Right atrium auricular region (tissue), 2 donors: ENCODE measurements at places on chromosomes 3 and 15.

GRCh38 chr3:107421170-107421792 is 44.0 kb downstream of the CCDC54 start:
- H3K4me1 ChIP-seq, result no peaks in the 10 kb centered on the region
- H3K4me3 ChIP-seq, result peak overlapping the region; percentile 17
- H3K27me3 ChIP-seq, result no peaks in the 10 kb centered on the region
- H3K36me3 ChIP-seq, result no peaks in the 10 kb centered on the region
- DNase-seq, result no peak

DNA sequence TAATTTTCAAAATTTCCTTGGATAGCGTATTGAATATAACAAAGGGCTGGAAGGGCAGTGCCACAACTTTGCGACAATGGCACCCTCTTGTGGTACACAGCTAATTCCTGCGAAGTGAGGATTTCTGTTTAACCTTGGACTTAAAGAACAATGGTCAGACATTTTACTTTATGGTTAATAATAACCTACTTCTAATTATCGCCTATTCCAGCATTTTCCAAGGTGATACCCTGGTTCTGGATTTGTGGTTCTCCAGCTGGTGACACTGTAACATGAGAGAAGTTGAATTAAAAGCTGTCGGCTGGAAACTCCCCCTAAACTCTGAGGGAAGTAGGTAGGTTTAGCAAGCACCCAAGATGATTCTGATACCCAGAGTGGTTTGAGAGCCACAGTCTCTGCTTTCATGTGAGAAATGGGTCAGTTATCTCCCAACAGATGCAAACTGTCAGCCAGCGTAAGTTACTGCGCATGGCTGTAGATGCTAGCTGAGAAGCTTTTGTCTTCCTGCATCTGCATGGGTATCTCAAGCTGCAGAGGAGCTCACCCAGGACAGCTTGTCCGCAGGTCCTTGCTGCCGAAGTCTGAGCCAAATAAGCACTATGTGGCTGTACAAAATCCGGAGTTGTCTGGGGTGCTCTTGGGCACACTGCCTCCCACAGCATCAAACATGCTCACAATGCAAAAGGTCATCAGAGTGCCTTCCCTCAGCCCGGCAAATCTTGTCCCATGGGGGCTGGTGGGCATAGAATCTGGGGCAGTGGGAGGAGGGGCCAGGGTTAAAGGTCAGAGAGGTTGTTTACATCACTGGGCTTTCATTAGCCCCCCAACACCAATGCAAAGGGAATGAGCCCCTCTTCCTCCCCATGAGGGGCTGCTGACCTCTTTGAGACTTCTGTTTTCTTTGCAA is 6.6 kb upstream of the CHSY1 start:
- H3K27ac ChIP-seq, result no peak overlapping the region
- no peaks in the 10 kb centered on the region for H3K36me3 ChIP-seq
- H3K4me3 ChIP-seq, result no peak overlapping the region
- H3K4me1 ChIP-seq, result no peaks in the 10 kb centered on the region

GRCh38 chr3:18379647-18380046 is 45.5 kb downstream of the SATB1 start:
- no peaks in the 10 kb centered on the region for H3K4me1 ChIP-seq
- DNase-seq, result no peak
- H3K36me3 ChIP-seq, result peaks cover 14% of the 10 kb centered on the region
- no peak overlapping the region for H3K4me3 ChIP-seq

DNA sequence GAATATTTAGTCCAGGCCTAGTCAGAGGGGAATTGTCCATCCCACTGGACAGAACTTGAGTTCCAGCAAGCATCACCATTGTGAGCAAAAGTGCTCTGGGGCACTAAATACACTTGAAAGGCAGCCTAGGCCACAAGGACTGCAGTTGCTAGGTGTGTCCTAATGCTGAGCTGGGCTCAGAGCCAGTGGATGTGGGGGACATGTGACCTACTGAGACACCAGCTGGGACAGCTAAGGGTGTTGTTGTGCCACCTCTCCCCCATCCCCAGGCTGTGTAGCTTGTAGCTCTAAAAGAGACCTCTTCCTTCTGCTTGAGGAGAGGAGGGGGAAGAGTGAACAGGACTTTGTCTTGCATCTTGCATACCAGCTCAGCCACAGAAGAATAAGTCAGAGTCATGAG is 120.9 kb downstream of the DTWD1 start:
- peak overlapping the region; percentile 35 for H3K27ac ChIP-seq
- H3K4me1 ChIP-seq, result no peaks in the 10 kb centered on the region
- H3K36me3 ChIP-seq, result no peaks in the 10 kb centered on the region
- no peak for DNase-seq
- no peaks in the 10 kb centered on the region for H3K27me3 ChIP-seq

GRCh38 chr15:95298729-95299128 is 1031.8 kb upstream of the NR2F2 start:
- H3K4me1 ChIP-seq, result peaks cover 33% of the 10 kb centered on the region
- DNase-seq, result no peak
- no peak overlapping the region for H3K4me3 ChIP-seq
- H3K36me3 ChIP-seq, result no peaks in the 10 kb centered on the region
- H3K27ac ChIP-seq, result no peak overlapping the region

GRCh38 chr3:29453284-29454001 is 172.6 kb downstream of the RBMS3 start:
- peak overlapping the region; percentile 5 for H3K27ac ChIP-seq
- H3K4me3 ChIP-seq, result no peak overlapping the region
- H3K36me3 ChIP-seq, result no peaks in the 10 kb centered on the region
- no peak for DNase-seq
- H3K4me1 ChIP-seq, result peaks cover 25% of the 10 kb centered on the region

DNA sequence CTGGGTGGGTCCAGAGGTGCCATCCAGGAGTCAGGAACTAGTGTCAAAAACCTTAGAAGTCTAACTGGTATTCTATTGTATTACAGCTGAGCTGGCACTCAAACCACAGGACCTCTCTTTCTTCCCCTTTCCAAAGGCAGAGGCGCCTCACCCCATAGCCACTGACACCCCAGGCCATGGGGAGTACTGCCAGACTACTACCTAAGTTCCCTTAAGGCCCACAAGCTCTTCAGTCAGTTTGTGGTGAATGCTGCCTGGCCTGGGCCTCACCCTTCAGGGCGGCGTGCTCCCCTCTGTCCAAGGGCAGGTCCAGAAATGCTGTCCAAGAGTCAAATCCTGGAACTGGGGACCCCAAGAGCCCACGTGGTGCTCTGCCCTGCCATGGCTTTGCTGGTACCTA is 43.0 kb upstream of the FGF7 start:
- H3K27me3 ChIP-seq, result no peaks in the 10 kb centered on the region
- DNase-seq, result no peak
- H3K4me1 ChIP-seq, result no peaks in the 10 kb centered on the region
- no peak overlapping the region for H3K27ac ChIP-seq
- H3K36me3 ChIP-seq, result no peaks in the 10 kb centered on the region

- no peak for DNase-seq
- H3K4me1 ChIP-seq, result no peaks in the 10 kb centered on the region
- H3K36me3 ChIP-seq, result no peaks in the 10 kb centered on the region
- H3K27ac ChIP-seq, result no peak overlapping the region
Measured at GRCh38 chr3:148173851-148174250, 523.9 kb upstream of the AGTR1 start.

DNA sequence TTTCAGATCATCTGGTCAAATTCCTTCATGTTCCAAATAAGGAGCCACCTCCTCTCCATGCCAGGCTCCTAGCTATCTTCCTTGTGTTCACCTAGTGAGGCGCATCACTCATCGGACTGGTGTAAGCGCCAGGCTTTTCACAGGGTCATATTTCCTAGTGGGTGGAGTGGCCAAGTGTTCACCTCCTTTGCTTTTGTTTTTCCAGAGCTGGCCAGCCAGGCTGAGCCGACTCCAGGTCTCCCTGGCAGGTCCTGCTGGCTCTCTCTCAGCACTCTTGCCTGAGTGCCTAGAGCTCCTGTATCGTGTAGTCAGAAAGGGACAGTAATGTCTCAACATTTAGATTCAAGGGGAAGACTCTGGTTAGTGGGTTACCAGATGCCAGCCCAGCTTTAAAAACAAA is 31.0 kb downstream of the HEG1 start:
- no peak for DNase-seq
- H3K4me1 ChIP-seq, result no peaks in the 10 kb centered on the region
- no peak overlapping the region for H3K4me3 ChIP-seq
- H3K27ac ChIP-seq, result peak overlapping the region; percentile 46
- no peaks in the 10 kb centered on the region for H3K27me3 ChIP-seq
- peaks cover 65% of the 10 kb centered on the region for H3K36me3 ChIP-seq

- no peak overlapping the region for H3K27ac ChIP-seq
- no peak for DNase-seq
- H3K4me1 ChIP-seq, result no peaks in the 10 kb centered on the region
- H3K4me3 ChIP-seq, result no peak overlapping the region
- H3K27me3 ChIP-seq, result no peaks in the 10 kb centered on the region
Measured at GRCh38 chr15:65408324-65409035, 14.3 kb downstream of the IGDCC4 start.

- H3K4me3 ChIP-seq, result no peak overlapping the region
- no peak overlapping the region for H3K27ac ChIP-seq
- no peak for DNase-seq
- H3K36me3 ChIP-seq, result no peaks in the 10 kb centered on the region
Measured at GRCh38 chr3:141981084-141981483, 104.6 kb downstream of the ATP1B3 start.

- H3K4me1 ChIP-seq, result no peaks in the 10 kb centered on the region
- no peak overlapping the region for H3K4me3 ChIP-seq
- H3K27me3 ChIP-seq, result no peaks in the 10 kb centered on the region
Measured at GRCh38 chr15:94164202-94164807, 67.1 kb upstream of the MCTP2 start.

DNA sequence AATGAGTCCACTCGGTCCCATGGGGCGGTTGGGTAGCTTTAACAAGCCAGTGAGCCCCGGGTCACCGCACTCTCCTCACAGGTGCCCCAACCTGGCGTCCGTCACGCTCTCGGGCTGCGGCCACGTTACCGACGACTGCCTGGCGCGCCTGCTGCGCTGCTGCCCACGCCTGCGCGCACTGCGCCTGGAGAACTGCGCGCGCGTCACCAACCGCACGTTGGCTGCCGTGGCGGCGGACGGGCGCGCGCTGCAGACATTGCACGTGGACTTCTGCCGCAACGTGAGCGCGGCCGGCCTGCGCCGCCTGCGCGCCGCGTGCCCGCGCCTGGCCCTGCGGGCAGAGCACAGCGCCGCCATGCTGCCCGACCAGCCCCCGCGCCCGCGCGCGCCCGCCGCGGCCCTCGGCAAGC is 3.4 kb downstream of the FBXL22 start:
- H3K27ac ChIP-seq, result peak overlapping the region; percentile 93
- H3K4me1 ChIP-seq, result peaks cover 56% of the 10 kb centered on the region
- H3K36me3 ChIP-seq, result no peaks in the 10 kb centered on the region

- no peak for DNase-seq
- H3K36me3 ChIP-seq, result no peaks in the 10 kb centered on the region
- no peak overlapping the region for H3K4me3 ChIP-seq
- H3K27me3 ChIP-seq, result no peaks in the 10 kb centered on the region
- no peaks in the 10 kb centered on the region for H3K4me1 ChIP-seq
Measured at GRCh38 chr3:172106037-172106954, 66.9 kb downstream of the FNDC3B start.

GRCh38 chr3:127136024-127136600 is 56.8 kb upstream of the PRR23E start:
- no peak for DNase-seq
- H3K4me1 ChIP-seq, result no peaks in the 10 kb centered on the region
- peak overlapping the region; percentile 62 for H3K27ac ChIP-seq
- no peaks in the 10 kb centered on the region for H3K36me3 ChIP-seq
- peak overlapping the region; percentile 31 for H3K4me3 ChIP-seq
- H3K27me3 ChIP-seq, result no peaks in the 10 kb centered on the region

GRCh38 chr3:57939775-57940174 is 68.4 kb upstream of the FLNB start:
- H3K4me3 ChIP-seq, result no peak overlapping the region
- no peaks in the 10 kb centered on the region for H3K36me3 ChIP-seq
- DNase-seq, result peak; percentile 50
- peaks cover 28% of the 10 kb centered on the region for H3K4me1 ChIP-seq
- no peak overlapping the region for H3K27ac ChIP-seq

GRCh38 chr3:102156426-102156825 is 278.4 kb upstream of the ZPLD1 start:
- H3K27ac ChIP-seq, result no peak overlapping the region
- H3K36me3 ChIP-seq, result no peaks in the 10 kb centered on the region
- H3K27me3 ChIP-seq, result no peaks in the 10 kb centered on the region
- H3K4me1 ChIP-seq, result no peaks in the 10 kb centered on the region

DNA sequence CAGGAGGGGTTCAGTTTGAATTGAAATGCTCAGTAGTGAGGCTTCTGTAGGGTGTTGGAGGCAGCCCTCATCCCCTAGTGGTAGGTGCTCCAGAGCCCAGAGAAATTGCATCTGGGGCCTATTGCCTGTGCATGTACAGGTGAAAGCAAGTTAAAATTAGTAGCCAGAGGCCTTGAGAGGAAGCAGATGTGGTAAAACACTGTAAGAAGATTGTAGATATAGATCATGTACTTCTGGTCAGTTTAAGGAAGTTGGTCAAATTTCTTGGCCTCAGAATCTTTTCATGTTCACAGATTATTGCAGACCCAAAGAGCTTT is 34.6 kb downstream of the IGSF10 start:
- no peak for DNase-seq
- no peaks in the 10 kb centered on the region for H3K27me3 ChIP-seq
- H3K4me3 ChIP-seq, result no peak overlapping the region
- H3K36me3 ChIP-seq, result no peaks in the 10 kb centered on the region
- no peak overlapping the region for H3K27ac ChIP-seq

DNA sequence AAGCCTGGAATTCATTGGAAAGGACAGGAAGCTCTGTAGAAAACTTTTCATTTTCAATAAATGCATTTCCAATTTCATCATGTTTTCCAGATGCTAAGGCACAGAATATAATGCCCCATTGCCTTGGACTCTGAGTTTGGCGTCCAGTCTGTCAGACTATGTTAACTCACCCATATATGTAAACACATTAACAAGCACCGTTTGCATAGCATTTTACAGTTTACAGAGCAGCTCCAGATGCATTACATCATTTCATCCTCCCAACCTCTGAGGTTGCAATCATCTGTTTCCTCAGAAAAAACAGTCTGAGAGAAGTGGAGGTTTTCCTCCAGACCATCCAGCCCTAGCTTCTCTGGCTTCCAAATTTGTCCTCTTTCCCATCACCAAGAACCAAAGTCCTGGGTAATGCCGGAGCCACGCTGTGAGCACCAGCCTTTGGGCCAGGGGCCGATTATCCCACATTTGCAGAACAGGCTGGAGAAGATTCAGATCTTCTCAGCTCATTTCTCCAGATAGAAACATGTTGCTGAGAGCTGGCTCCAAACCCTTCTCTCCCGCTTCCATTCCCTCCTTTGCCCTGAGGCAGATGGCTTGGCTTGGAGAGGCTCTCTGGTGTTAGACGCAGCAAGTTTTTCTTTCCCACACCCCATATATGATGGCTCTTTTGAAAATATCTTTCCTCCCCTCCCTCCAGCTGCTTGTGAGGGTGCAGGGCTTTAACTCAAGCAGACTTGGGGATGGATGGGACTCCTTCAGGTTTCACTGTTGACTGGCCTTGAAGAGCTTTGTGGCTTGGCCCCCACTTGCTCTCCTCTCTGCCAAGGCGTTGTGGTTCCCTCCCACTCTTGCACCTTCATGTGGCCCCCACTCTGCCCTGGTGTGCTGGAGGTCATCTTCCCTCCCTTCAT is 26.0 kb downstream of the CYP19A1 start:
- no peaks in the 10 kb centered on the region for H3K4me1 ChIP-seq
- no peaks in the 10 kb centered on the region for H3K27me3 ChIP-seq
- DNase-seq, result no peak
- no peak overlapping the region for H3K27ac ChIP-seq
- H3K36me3 ChIP-seq, result no peaks in the 10 kb centered on the region
